SW480 (cell line): ENCODE measurements at places on chromosomes 5 and 9.
A peak's percentile ranks its signal among the peaks of the same experiment; 100 is the strongest.

GRCh38 chr9:87657190-87657589 is 68.7 kb upstream of the CTSL start:
- no peak for DNase-seq

DNA sequence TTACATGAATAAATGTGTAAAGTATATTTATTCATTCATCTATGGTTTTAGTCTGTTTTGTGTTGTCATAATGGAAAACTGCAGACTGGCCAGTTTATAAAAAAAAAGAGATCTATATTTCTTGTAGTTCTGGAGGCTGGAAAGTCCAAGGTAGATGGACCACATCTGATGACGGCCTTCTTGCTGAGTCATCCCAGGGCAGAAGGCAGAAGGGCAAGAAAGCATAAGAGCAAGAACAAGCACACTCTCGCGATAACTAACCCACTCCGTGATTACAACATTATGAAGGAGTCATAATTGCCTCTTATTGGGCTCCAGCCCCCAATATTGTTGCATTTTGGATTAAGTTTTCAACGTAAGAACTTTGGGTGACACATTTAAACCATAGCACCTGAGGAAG is 180.4 kb upstream of the DAB2 start:
- no peak for DNase-seq

DNA sequence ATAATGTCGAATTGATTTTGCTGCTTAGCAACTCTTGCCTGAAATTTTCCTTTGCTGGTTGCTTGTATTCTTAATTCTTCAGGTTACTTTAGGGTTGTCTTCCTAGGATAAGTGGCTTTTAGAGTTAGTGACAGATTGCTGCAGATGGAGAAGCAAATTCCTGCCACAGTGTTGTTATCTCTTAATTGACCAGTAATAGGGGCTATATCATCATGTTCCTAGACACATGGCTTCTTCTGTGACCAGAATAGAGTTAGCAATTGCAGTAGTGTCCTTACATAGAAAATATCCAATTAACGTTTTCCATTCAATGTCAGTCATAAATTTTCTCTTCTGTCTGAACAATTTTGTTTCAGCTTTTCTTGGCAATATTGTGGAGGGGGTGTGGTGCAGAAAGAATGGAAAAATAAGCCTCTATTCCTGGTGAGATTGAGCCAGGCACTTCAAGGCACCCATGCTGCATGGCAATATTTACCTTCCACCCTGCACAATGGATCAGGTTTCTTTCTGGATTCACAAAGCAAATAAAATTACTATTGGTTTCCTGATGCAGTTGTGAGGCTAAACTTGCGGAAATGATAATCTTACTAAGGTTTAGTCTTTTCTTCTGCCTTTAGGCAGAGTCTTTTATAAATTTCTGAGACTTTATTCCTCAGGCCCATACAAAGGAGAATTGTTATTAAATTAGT is 1481.5 kb downstream of the EFNA5 start:
- DNase-seq, result no peak

DNA sequence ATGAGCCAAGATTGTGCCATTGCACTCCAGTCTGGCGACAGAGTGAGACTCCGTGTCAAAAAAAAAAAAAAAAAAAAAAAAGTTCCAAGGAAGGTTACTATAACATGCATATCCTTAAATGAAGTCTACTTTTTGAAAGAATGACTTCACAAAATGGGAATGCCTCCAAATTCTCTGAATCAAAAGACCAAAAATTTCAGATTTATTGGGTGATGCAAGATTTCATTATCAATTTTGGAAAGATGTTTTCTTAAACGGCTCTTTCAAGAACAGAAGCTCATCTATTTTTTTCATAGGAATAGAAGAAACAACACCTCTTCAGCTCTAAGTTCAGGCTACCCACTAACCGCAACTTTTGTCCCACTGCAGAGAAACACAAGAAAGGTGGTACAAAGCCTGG is 69.9 kb downstream of the AUH start:
- DNase-seq, result no peak

GRCh38 chr5:135452321-135453030 is at the start of gene TIFAB:
TSS of gene TIFAB (minus strand) at chr5:135452351. CDS start at chr5:135449939, 2,412 bp downstream.
- no peak for DNase-seq

DNA sequence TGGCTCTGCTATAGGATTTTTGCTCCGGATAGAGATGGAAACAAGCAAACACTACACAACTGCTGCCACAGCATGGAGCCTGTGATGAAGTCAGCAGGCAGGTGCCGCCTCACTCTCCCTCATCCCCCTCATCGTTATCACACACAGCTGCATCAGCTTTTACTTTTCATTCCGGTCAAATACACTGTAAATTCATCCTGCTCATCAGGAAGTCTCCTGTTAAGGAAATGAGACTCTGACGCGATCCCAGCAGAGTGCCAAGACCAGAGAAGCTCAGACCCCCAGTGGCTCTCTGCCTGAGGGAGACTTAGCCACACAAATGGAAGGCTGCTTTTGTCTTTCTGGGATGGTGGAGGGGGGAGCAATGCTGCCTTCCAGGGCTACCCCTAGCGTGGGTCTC is 270.2 kb downstream of the ELAVL2 start:
- no peak for DNase-seq

DNA sequence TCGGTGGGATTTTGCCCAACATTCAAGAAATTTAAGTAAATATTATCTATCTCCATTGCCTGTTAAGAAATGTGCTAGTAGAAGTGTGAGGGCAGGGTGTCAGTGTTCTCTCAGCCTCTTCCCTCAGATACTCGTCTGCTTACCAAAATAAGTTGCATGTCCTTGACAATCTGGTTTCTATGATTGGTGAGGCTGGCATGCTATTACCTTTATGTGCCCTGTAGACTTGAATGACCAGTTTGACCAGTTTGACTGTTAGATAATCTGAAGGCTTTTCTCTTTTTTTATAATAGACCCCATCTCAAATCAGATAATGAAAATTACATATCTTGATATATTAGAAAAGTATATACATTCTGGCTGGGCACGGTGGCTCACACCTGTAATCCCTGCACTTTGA is 348 bp downstream of the CATSPER3 start:
- no peak for DNase-seq

DNA sequence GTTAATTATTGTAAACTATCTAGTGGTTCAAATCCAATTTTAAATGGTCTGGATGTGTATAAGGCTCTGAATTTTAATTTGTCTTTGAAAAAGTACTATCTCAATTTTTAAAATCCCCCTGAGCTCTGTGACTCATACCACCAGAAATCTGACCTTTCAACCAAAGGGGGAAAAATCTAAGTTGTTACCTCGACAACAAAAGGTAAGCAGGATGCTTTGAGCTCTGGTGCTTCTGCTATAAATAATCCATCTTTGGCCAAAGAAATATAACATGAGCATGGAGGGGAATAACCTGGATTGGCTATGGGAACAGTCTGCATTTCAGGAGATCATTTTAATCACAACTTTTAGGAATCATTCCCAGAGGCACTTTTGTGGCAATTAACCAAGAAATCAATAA is 76.3 kb upstream of the PCSK1 start:
- no peak for DNase-seq

DNA sequence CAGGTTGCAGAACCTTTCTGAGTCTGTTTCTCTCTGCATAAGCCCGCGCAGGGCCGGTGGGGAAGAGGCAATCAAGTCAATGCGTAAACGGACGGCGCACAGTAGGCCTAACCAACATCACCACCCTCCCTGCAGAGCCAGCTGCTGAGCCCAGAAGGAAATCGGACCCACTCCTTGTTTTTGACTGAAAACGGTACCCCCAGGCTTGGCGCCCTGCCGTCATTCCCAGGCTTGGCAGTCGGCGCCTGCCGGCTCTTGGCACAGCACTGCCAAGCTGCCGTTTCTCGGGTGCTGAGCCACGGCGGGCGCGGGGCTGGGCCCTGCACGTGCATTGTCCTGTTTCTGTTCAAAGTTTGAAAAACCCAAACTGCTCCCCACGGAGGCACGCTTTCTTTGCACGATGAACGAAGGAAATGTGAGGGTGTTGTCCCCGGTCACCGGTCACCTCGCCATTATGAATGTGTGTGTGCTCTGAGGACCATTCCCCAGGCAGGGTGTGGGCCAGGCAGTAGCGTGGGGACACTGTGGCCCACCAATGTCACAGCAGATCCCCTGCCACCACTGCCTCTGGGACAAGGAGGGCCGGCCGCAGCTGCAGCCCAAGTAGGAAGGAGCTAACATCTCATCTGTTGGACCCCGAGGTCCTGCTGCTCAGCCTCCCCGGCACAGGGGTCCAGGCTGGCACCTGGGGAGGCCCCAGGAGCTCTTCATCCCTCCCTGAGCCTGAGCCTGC is 20.1 kb downstream of the FIBCD1 start:
- DNase-seq, result no peak

DNA sequence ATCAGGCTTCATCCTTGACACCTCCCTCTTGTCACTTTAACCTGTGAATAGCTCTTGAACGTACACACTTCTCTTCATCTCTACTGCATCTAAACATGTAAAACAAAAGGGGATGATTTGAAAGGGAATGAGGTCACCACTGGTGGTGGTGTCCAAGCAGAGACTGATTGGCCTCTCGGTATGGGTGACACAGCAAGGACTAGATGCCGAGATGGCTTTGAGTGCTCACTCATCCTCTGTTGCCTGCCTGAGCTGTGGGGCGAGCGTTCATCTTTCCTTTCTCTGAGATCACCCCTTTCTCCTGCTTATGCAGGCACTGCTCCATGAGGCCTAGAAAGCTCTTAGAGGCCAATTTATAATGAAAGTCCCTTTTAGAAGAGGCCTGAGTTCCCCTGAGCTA is 51.9 kb downstream of the SEC61B start:
- no peak for DNase-seq

- DNase-seq, result peak; percentile 23
Measured at GRCh38 chr5:120388016-120388781, 75.9 kb upstream of the PRR16 start.

GRCh38 chr5:158388021-158388420 is 529.1 kb upstream of the CLINT1 start:
- no peak for DNase-seq

DNA sequence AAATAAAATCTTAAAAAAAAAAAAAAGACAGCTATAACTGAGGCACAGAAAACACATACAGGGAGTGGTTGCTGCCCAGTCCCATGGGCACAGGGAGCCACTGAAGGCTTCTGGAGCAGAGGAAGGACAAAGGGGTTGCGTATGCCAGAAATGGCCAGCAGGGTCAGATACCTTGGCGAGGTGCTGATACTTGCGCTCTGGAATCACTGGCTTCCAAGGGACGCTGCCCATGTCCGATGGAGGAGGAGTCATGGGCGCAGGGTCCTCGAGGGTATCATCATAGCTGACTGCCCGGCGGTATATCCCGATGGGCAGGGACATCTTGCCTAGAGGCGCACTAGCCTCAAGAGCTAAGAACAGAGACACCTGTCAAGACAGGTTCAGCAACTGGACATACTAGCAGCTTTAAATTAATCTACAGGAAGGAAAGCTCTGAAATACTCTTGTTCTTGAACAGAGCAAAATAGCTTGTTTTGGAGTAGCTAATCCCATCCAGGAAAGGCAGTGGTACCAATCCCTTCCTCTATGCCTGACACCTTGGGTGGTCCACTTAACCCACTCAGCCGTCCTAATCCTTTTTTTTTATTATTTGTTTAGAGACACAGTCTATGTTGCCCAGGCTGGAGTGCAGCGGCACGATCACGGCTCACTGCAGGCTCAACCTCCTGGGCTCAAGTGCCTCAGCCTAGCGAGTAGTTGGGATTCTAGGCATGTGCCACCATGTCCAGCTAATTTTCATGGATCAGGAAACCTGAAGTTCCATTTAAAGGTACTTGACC is 6.0 kb downstream of the KIAA1191 start:
- no peak for DNase-seq

GRCh38 chr5:88967633-88968585 is 84.9 kb upstream of the MEF2C start:
- DNase-seq, result no peak

GRCh38 chr5:154783774-154784460 is 28.7 kb downstream of the LARP1 start:
- no peak for DNase-seq

GRCh38 chr9:89649039-89649691 is 44.4 kb downstream of the GADD45G start:
- DNase-seq, result no peak

DNA sequence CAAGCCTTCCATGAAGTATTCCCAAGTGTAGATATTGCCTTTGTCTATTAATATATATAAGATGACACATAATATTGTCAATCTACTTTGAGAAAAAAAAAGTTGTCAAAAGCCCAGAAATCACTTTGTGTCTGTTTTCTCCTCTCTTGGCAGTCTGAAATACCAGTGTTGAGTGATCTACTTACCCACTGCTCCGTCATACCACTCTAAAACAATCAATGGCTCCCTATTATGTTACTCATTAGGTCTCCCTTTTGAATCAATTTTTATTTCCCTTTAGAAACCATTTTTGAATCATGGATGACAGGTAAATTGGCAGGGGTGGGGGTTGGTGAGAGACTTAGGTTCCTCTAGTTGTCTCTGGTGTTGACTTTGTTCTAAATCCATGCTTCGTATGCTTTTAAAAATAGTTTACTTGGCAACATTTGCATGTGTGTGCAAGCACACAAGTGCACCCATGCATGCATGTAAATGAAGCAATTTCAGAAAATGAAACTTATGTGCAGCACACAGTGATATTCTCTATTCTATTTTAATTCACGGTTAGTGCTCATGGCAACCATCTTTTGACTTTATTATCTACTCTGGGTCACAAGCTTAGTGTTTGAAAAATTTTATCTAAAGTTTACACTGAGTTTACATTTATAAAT is 378.9 kb downstream of the RAB3C start:
- DNase-seq, result no peak

DNA sequence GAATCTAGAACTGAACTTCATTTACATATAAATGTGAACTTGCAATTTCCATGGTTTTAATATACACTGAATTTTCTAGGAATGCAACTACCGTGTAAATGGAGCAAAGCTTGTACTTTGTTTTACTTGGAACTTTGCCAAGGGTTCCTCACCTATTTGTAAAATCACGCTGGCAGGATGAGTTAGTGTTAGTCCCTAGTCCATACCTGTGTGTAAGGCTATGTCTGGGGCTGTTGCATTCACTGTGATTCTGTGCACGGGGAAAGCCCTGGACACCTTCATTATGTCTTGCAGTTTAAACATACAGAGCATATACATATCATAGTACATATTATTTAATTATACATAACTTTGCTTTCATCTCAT is 119.9 kb downstream of the PAX5 start:
- DNase-seq, result no peak

DNA sequence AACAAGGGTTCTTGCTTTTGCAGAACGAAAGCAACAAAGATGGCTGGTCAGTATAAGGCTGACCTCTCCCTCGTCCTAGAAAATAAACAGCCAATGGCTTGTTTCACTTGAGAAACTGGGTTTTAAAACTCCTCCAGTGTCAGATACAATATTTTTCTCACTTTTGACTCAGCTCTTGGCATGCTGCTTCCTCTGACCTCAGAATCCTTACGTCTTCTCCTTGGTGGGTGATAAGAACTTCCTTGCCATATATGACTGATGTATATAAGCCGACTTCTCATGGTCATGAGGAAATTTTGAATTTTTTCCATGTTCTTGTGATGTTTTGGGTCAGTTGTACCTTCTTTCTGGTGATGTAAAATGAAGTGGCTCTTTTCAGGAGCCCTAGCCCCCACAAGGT is 3.8 kb downstream of the ZNF618 start:
- no peak for DNase-seq
